ENCODE measurements at places on chromosomes 7 and 10.

GRCh38 chr10:100996678-100997359 is 2.8 kb upstream of the LZTS2 start:
- no peak for DNase-seq

GRCh38 chr7:159317294-159317693 is 172.6 kb upstream of the VIPR2 start:
- no peak for DNase-seq

GRCh38 chr10:74669210-74669609 is 157.2 kb upstream of the KAT6B start:
- DNase-seq, result no peak

DNA sequence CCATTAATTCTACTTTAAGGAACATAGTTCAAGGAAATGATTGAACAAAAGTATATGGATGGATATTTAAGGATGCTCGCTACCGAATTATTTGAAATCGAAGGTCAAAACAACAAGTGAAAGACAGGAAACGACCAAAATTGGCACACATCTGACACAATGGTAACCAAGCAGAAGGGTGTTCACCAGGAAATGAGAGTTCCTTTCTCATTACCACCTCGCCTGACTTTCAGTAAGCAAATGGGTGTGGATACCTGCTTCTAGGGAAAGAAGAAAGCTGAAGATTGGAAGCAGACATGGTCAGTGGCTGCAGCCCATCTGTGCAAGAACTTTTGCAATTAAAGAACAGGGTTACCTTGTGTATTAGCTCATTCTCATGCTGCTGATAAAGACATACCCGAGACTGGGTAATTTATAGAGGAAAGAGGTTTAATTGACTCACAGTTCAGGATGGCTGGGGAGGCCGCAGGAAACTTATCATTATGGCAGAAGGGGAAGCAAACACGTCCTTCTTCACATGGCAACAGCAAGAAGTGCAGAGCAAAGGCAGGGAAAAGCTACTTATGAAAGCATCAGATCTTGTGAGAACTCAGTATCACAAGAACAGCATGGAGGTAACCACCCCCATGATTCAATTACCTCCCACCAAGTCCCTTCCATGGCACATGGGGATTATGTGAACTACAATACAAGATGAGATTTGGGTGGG is 6.2 kb upstream of the TMEM273 start:
- no peak for DNase-seq

GRCh38 chr7:52289247-52289646 is 746.2 kb upstream of the POM121L12 start:
- DNase-seq, result no peak

GRCh38 chr7:46485481-46486065 is 564.5 kb upstream of the IGFBP3 start:
- no peak for DNase-seq

DNA sequence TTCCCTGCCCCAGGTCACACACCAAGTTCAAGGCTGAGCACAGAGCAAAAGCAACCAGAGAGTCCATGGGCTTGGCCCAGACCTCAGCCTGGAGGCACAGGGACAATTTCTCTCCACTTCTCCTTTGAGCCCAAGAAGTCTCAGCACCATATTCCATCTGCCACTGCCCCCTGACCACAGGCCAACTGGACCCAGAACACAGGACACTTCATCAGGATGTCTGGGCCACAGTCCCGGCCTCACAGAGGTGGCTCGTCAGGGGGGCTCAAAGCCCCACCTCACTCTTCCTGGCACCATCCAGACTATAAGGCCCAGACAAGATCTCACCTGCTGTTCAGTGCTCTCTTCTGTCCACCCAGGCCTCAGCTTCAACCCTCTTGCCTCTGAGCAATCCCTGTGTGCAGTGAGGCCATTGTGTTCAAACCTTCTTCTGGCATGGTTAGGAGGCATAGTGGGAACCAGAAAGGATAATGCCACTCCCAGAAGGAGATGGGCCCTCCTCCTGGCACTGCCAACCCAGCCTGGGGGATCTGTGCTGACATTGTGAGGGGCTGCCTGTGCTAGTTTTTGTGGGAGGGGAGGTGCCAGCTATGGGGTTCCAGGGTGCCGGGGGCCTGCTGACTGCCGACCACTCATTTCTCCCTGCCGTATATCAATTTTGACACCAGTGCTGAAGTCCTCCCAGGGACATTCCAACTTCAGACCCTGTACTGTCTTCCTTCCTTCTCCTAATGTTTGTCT is 49.7 kb upstream of the ANTXRL start:
- no peak for DNase-seq

- no peak for DNase-seq
Measured at GRCh38 chr10:43235070-43235900, 31.6 kb downstream of the RASGEF1A start.

DNA sequence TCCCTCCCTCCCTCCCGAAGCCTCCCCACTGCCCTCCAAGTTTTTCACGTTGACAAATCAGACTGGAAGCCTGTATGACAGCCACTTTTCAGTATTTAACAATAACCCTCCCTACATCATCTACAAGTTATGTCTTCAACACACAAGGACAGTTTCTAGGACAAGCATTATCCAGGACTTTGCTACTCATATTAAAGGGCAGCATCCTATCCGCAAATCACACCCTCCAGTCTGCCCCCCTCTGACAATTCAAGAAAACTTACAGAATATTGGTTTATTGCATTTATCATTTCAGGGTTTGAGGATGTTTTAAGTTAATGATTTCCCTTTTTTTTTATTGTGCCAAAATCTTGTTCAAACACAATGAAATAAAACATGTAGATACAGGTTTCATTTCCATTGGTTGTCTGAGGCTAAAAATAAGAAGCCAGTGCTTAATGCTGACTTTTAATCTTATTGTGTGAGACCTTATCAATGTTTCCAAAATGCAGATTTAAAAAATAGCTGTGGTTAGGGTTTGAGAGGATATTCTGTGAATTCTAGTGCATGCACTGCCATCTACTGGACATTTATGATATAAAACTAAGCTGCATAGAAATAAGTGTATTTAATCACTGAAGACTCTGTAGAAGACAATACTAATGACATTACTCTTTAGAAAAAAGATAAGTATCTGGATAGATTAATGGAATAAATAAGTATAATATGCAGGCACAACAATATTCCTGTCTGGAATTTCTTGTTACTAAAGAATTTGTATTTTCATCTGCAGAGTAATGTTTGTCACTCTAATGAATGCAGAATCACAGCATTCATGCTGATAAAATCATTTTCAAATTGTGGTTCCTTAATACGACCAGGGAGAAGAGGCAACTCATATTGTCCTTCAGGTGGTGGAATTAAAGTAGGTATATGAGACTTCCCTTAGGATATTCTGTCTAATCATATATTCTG is 64.1 kb downstream of the CAV1 start:
- DNase-seq, result peak; percentile 68

- no peak for DNase-seq
Measured at GRCh38 chr10:20935301-20935700, 38.2 kb upstream of the NEBL start.

DNA sequence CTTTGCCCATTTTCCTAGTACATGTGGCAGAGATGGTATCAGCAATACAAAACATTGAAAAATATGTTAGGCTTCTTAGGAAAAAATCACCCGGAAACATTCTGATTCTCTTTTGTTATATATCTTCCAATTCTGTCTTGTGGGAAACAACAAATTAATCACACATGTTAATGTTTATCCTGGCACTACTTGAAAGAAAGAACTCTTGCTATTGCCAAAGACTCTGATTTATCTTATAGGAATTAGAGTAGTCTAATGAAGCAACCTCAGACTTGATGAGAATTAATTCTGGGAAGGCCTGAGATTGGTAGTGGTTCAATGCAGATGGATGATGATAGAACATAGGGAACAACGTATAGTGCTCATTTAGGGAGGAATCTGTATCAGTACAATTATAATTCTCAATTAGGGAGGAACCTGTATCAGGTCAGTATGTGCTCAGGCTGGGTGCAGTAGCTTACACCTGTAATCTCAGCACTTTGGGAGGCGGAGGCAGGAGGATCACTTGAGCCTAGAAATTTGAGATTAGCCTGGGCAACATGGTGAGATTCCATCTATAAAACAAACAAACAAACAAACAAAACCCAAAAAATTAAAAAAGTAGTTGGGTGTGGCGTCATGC is 50.7 kb downstream of the TAS2R16 start:
- DNase-seq, result no peak

DNA sequence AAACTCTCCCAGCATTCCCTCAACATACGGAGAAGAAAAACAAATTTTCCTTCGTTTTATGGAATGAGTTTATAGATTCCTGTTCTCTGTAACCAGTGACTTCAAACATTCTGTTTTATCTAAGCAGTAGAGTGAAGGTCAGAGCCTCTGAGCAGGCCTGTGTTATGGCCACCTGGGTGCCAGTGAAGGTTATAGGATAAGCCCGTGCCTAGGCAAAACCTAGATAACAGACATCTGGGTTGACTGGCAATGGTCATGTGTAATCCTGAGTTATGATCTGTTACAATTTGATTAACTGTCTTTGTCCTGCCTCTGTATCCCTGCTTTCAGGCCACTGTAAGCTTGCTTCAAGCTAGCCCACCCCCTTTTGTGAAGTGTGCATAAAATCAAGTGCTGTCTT is 8.3 kb downstream of the LSM5 start:
- DNase-seq, result no peak

- no peak for DNase-seq
Measured at GRCh38 chr7:151007469-151007898, 16.7 kb downstream of the NOS3 start.

DNA sequence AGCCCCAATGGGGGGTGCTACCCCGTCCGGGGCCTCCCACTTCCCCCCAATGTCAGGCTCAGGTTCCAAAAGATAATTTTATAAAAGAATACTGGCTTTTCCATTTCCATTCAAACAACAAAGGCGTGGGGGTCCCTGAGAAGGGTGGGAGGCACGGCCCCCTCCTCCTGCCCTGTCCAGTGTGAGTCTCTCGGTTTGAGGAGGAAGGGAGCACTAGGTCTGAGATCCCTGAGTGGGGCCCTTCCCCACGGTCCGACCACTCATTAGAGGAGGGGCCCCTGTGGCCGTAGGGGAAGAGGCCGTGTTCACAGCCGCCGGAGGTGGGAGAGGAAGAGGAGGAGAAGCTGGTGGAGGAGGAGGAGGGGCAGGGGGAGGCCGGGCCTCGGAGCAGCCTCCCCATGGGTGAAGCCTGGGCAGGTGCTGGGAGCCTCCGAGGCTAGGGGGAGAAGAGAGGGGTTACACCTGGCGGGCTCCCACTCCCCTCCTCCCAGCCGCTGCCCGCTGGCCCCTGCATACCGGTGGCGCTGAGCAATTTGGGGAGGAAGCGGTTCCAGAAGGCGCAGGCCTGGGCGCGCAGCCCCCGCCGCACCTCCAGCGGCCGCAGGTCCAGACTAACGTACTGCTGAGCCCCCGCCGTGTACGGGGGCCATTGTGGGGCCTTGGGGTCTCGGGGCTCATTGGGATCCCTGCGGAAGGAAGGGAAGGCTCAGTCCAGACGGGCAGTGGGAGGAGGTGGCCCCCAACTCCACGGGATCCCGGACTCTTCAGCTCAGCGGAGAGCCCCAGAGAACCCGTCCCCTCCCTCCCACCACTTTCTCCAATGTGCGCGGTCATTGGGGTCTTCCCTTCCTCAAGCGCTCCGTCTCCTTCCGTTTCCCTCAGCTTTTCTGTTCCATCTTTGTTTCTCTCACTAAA is 1.4 kb upstream of the UFSP1 start:
- no peak for DNase-seq

GRCh38 chr7:31957756-31958155 is 112.5 kb downstream of the PDE1C start:
- DNase-seq, result no peak

GRCh38 chr7:25770670-25771069 is 381.3 kb upstream of the NFE2L3 start:
- no peak for DNase-seq

DNA sequence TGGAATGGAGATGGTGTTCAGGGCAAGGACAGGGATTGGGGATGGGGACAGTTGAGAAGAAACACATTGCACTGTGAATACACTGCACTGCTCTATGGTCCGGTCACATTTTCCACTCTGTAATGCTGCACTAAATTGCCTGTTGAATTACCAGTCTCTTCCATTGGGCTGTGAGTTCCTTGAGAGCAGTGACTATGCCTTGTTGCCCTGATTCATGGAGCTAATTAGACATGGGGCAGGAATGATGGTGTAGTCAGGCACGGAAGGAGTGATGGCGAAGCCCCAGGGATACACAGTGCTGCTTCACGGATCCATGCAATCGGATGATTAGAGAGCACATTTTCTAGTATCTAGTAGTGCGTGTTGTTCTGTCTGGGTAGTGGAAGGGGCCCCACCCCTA is 25.4 kb upstream of the GPAM start:
- DNase-seq, result no peak

GRCh38 chr10:70588255-70588654 is 14.3 kb downstream of the PRF1 start:
- no peak for DNase-seq

- no peak for DNase-seq
Measured at GRCh38 chr7:46713868-46714596, 793.0 kb upstream of the IGFBP3 start.

- no peak for DNase-seq
Measured at GRCh38 chr10:74190494-74190893, 39.5 kb downstream of the ADK start.

- DNase-seq, result no peak
Measured at GRCh38 chr7:122750389-122750788, 47.7 kb upstream of the RNF148 start.

DNA sequence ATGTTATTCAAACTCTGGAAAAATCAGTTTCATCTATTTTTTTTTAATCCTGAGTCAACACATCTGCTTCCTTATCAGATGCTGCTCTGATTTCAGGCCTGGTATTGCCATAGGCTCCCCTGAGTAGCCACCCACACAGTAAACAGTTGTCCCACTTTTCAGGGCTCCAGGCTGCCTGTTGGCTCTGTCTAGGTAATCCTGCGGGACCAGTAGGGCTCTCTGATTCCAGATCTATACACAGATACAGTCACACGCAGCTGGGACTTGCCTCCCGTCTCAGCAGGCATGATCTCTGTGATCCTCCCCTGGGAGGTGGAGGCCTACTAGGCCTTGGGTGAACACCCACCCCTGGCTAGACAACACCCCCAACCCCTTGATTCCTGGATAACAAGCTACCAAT is 206.1 kb downstream of the CREB5 start:
- DNase-seq, result no peak

DNA sequence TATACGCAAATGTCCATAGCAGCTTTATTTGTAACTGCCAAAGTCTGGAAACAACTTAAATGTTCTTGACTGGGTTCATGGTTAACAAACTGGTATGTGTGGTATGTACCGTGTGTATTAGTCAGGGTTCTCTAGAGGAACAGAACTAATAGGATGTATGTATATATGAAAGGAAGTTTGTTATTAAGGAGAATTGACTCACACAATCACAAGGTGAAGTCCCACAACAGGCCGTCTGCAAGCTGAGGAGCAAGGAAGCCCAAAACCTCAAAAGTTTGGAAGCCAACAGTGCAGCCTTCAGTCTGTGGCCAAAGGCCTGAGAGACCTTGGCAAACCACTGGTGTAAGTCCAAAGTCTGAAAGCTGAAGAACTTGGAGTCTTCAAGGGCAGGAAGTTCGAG is 66.8 kb downstream of the TMEM168 start:
- no peak for DNase-seq

- no peak for DNase-seq
Measured at GRCh38 chr10:102679596-102679995, 34.6 kb downstream of the ARL3 start.
